ENCODE measurements at places on chromosomes 1 and 21.

GRCh38 chr1:210123924-210124589, 108.5 kb upstream of the SERTAD4 start:
- H3K27ac ChIP-seq, result no peak overlapping the region
- no peaks in the 10 kb centered on the region for H3K27me3 ChIP-seq
- no peaks in the 10 kb centered on the region for H3K36me3 ChIP-seq
- no peak overlapping the region for H3K4me3 ChIP-seq
- H3K4me1 ChIP-seq, result no peaks in the 10 kb centered on the region

GRCh38 chr1:55775007-55775406, 559.8 kb upstream of the USP24 start:
- H3K27ac ChIP-seq, result no peak overlapping the region
- DNase-seq, result no peak
- H3K4me1 ChIP-seq, result no peaks in the 10 kb centered on the region
- H3K4me3 ChIP-seq, result no peak overlapping the region
- H3K27me3 ChIP-seq, result peaks cover 2% of the 10 kb centered on the region
- no peaks in the 10 kb centered on the region for H3K36me3 ChIP-seq

GRCh38 chr1:68210027-68210426, 22.3 kb downstream of the WLS start:
- peaks cover 9% of the 10 kb centered on the region for H3K27me3 ChIP-seq
- H3K4me3 ChIP-seq, result no peak overlapping the region
- no peak for DNase-seq
- no peaks in the 10 kb centered on the region for H3K36me3 ChIP-seq
- H3K4me1 ChIP-seq, result no peaks in the 10 kb centered on the region

DNA sequence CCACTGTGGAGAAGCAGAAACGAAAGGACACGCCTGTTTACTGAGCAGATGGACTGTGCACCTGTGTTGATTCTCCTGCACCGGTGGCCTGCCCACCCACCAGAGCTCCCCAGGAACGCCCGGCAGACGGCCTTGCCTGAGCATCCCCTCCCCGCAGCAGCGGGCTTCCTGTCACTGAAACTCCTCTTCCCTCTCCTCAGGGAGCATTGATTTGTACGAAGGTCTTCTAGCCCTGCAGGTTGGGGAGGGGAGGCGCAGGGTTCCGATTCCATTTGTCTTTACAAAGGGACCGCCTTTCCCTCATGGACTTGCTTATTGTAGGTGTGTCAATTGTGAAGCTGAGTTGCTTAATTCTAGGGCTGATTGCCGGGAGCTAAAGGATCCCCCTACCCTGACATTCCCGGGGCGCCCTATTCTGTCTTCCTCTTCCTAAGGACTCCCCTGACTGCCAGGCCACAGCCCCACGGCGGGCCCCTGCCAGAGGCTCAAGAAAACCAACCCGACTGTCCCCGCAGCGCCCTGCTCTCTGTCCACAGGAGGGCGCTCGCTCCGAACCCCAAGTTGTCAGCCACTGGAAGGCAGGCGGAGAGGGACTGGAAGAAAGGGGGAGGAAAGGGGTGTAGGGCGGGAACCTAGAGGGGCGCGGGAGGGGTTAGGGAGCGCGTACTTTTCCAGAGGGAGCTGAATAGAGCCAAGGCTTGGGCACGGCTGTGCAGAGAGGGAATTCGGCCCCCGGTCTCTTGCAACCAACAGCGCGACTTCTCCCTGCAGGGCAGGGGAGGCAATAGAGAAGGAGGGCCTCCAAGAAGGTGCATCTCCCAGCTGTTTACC, 2.8 kb downstream of the S100A6 start:
- peak overlapping the region; percentile 55 for H3K4me3 ChIP-seq
- DNase-seq, result peak; percentile 62
- H3K36me3 ChIP-seq, result peaks cover 4% of the 10 kb centered on the region
- peak overlapping the region; percentile 18 for H3K27ac ChIP-seq

DNA sequence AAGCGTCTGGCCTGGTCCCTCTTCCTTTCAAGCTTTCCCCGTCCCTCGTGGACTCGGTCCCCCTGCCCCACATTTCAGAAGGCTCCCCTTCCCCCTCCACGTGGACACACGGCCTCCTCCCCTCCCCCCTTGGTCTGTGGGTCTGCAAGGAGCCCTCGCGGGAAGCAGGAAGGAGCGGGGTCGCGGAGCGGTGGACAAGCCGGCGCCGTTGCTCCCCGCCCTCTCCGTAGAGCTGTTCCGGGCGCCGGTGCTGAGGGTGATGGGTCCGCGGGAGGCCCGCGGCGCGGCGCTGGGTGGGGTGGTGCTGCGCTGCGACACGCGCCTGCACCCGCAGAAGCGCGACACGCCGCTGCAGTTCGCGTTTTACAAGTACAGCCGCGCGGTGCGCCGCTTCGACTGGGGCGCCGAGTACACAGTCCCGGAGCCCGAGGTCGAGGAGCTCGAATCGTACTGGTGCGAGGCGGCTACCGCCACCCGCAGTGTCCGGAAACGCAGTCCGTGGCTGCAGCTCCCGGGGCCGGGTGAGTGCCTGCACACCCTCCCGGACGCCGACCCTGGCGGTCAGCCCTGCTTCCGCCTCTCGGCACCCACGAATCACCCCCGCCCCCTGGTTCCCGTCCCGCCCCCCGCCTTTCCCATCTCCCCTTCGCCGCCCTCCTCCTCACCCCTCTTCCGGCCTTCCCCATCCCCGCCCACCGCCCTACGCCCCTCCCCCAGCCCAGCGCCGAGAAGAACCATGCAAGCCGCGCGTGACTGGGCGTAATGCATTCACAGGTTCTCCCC, 5.3 kb downstream of the FCRLB start:
- peaks cover 37% of the 10 kb centered on the region for H3K4me1 ChIP-seq
- no peaks in the 10 kb centered on the region for H3K27me3 ChIP-seq
- peak; percentile 44 for DNase-seq
- H3K27ac ChIP-seq, result peak overlapping the region; percentile 71

DNA sequence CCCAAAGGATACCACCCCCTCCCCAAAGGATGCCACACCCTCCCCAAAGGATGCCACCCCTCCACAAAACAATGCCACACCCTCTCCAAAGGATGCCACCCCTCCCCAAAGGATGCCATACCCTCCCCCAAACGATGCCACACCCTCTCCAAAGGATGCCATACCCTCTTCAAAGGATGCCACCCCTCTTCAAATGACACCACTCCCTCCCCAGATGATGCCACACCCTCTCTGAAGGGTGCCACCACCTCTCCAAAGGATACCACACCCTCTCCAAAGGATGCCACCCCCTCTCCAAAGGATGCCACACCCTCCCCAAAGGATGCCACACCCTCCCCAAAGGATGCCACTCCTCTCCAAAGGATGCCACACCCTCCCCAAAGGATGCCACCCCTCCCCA, 21.6 kb upstream of the TRIM17 start:
- H3K4me1 ChIP-seq, result no peaks in the 10 kb centered on the region
- H3K4me3 ChIP-seq, result no peak overlapping the region
- DNase-seq, result no peak

DNA sequence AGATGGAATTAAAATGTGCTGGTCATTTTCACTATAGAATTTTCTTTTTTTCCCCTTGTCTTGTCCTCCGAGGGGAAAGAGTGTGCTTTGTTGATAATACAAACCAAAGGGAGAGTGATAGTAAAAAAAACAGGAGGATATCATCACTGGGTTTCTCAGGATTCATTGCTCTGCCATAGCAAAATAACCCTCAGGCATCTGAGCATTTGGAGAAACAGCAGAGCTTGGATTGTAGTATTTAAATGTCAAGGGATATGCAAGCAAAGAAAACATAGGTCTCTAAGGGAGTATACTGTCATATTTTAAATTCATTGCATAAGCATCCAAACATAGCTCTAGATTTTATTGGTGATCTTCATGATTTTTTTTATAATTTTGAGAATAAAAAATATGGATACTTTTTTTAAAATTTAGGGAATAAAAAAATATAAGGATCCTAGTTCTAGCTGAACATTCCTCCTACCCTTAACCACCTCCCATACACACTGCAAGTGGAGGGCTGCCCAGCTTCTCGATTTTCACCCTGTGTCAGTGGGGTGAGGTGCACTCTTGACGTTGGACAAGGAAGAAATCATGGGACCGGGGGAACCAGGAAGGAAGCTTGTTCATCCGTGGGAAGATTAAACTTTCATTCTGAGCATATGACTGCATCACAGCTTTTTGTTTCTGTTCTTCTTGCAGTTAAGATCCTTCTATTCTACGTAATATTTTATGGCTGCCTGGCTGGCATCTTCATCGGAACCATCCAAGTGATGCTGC, 4.4 kb downstream of the ATP1B1 start:
- H3K4me1 ChIP-seq, result peaks cover 26% of the 10 kb centered on the region
- H3K36me3 ChIP-seq, result no peaks in the 10 kb centered on the region
- no peak overlapping the region for H3K27ac ChIP-seq
- H3K4me3 ChIP-seq, result no peak overlapping the region
- DNase-seq, result no peak

DNA sequence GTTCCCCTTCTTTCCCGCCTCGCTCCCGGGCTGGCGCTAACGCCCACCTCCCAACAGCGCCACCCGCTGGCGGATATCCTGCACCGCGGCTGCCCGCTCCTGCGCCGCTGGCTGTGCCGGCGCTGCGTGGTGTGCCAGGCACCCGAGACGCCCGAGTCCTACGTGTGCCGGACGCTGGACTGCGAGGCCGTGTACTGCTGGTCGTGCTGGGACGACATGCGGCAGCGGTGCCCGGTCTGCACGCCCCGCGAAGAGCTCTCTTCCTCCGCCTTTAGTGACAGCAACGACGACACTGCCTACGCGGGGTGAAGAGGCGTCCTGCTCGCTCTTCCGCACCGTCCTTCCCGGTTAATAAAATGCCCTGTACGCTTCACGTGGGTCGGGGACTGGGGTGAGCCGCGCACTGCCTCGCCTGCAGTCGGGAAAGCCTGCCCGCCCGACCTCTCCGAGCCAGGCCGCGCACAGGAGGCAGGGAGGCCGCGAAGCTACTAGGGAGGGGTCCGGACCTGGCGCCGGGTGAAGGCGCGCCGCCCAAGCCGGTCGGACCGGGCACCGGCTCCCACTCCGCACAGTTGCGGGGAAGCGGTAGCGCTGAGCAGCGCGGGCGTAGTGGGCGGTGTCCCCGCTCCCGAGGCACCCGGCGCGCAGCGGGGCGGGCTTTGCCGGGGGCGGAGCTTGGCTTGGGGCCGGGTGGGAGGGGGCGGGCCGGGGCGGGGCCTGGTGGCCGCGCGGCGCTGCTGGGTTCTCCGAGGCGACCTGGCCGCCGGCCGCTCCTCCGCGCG, at the start of gene ADAM15:
TSS of gene ADAM15 (plus strand) at position 757 of the 782 bp plus-strand sequence. CDS start 71 bp downstream, outside the sequence.
- H3K27me3 ChIP-seq, result no peaks in the 10 kb centered on the region
- H3K4me1 ChIP-seq, result peaks cover 9% of the 10 kb centered on the region
- H3K27ac ChIP-seq, result no peak within 1 kb of the TSS

DNA sequence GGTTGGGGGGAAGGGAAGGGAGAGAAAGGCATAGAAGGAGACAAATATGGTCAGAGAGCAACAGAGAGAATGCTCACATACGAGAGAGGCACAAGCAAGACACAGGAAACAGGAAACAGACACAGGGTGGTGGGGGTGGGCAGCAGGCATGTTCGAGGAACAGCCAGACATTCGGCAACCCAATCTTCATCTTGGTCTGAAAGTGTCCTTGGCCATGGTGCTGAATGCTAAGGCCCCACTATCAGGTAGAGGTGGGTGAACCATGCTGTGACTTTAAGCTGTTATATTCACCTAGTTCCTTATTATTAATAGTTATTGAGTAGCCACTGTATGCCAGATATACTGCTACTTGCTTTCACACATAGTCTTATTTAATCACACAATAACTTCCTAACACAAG, 109.2 kb downstream of the DDX20 start:
- peaks cover 16% of the 10 kb centered on the region for H3K27me3 ChIP-seq
- peaks cover 8% of the 10 kb centered on the region for H3K4me1 ChIP-seq
